ENCODE measurements at places on chromosomes 2 and 18.

GRCh38 chr2:234271338-234271737, 220.8 kb downstream of the SPP2 start:
- DNase-seq: no peak

GRCh38 chr2:215611609-215612386, 175.9 kb upstream of the FN1 start:
- DNase-seq: no peak

- DNase-seq: no peak
Observed at GRCh38 chr2:197145471-197146056, 165.0 kb downstream of the ANKRD44 start.

- DNase-seq: no peak
Observed at GRCh38 chr2:233416706-233417105, 62.4 kb downstream of the DGKD start.

DNA sequence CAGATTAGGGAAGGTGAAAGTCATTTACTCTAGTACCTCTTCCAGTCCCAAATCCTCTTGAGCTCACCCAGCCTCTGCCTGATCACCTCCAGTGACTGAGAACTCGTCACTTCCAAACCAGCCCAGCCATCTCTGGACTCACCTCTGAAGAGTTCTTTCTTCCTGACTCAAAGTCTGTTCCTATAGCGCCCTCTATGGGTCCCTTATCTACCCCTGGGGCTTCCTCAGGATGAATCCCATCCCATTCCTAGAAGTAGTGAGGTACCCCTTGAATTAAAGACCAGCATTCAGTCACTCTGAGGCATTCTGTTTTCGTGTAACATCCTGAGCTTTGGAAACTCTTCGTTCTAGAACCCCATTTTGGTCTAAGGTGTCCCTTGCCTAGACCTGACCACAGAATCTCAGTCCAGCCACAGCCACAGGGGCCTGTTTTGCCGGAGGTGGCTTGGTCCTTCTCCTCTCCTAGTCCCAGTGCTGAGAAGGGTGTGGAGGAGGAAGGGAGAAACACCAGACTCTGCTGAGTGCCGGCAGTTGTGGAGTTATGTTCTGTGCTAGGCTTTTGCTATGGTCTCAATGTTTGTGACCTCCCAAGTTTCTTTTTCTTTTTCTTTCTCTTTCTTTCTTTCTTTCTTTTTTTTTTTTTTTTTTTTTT, 32.7 kb downstream of the SIX3 start:
- DNase-seq: peak; percentile 81

GRCh38 chr2:44137872-44138551, 30.7 kb upstream of the PPM1B start:
- DNase-seq: peak; percentile 25

DNA sequence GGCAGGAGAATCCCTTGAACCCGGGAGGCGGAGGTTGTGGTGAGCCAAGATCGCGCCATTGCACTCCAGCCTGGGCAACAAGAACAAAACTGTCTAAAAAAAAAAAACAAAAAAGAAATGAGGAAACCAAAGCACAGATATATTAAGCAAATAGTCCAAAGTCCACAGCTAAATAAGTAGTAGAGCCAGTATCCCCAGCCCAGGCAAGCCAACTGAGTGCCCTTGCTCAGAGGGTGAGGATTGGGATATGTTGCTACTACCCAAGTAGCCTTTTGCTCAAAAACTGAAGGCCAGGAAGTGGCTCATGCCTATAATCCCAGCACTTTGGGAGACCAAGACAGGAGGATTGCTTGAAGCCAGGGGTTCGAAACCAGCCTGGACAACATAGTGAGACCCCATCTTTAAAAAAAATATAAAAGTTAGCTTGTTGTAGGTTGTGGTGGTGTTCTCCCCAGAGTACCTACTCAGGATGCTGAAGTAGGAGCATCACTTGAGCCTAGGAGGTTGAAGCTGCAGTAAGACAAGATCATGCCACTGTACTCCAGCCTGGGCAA, 5.4 kb downstream of the CFAP36 start:
- no peak for DNase-seq

GRCh38 chr2:197294260-197294659, 16.3 kb downstream of the ANKRD44 start:
- DNase-seq: no peak

DNA sequence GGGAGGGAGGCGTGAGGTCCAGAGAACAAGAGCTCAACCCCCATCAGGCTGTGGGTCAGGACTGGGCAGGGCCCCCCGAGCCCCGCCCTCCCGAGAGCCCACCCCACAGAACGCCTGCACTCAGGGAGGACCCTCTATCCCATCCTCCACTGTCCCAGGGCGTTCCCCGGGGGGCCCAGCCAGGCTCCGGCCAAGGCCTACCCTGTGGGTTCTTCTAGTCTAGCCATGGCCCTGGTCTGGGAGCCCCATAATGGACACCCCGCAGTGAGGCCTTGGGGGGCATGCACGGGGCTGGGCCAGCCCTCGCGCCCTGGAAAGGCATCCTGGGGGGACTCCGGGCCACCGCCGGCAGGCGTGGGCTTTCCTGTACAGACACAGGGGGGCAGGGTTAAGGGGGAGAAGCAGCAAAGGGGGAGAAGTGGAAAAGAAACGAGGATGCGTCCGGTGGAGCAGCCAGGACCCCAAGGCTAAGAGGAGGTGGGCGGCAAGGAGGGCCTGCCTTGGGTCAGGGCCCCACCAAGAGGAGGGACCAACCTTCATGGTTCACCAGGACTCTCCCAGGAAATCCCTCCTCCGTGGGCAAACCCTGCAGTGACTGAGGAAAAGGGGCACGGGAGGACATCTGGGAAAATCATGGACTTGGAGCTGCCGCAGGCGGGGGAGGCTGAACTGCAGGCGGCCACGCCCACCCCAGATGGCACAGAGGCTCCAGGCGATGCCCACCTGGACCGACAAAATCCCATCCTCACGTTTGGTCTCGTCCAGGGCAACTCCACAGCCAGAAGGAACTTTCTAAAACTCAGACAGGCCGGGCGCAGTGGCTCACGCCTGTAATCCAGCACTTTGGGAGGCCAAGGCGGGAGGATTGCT, 2.7 kb upstream of the CROCC2 start:
- DNase-seq: no peak

DNA sequence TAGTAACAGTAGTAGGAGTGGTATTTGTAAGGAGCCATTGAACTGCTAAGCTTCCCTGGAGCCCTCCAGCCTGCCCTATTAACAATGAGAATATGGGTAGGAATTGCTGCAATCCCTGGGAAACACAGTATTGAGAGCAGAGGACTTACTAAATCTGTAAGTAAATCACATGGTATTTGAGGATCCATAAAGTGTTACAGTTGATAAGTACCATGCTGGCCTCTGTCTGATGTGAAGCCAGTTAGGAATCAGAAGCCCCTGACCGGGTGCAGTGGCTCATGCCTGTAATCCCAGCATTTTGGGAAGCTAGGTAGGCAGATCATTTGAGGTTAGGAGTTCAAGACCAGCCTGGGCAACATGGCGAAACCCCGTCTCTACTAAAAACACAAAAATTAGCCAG, 224.6 kb downstream of the C1D start:
- DNase-seq: no peak

DNA sequence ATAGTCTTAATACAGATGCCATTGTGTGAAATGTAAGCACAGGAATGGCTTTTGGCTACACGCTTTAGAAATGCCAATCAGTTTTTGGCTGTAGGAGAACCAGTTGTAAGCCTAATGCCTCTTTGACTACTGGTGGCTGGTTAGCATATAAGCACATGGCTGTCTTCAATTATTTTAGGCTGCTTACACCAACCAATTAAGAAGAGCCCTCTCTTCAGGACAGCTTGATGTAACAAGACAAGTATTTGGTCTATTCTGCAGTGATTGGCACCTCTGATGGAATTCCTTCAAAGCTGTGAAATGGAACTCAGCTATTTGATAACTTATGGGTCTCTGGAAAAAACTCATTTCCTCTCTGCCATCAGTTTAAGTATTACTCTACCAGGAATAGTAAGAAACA, 680.1 kb upstream of the FSHR start:
- no peak for DNase-seq

GRCh38 chr2:198077477-198077876, 273.1 kb downstream of the PLCL1 start:
- DNase-seq: peak; percentile 43

GRCh38 chr18:77366067-77366719, 116.5 kb downstream of the GALR1 start:
- DNase-seq: peak; percentile 44

- DNase-seq: no peak
Observed at GRCh38 chr2:204361738-204362137, 183.5 kb upstream of the PARD3B start.

DNA sequence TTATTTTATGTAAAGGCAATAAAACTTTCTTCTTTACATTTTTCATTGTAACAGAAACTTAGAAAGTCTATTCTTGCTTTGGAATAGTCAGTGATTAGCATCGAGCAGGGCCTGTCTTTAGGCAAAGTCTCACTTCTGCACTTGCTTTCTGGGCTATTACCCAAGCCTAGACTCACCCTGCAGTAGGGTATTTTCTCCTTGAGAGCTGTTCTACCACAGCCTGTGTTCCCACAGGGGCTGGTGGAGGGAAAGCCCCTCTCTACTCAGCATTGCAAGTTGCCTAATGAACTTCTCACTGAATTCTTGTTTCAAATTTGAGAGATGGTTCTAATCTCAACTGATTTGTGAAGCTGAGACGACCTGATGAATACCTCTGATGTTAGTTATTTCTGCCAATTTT, 111.7 kb upstream of the KLHL14 start:
- no peak for DNase-seq

DNA sequence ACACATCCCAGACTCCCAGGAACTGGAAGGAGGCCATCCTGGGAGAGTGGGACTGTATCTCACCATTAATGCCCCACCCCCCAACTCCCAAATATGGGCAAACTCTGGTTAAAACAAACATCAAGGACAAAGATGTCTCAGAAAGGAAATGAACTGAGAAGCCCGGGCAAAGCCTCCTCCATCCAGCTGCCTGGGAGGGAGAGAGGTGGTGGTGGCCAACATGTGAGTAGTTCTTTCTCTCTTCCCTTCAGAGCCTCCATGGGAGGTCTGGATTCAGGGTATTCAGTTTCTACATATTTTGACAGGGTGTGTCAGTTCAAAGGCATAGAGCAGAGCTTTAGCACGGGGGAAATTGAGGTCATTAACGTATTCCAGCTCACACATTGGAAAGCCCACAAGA, 57.5 kb downstream of the CXCR4 start:
- no peak for DNase-seq

DNA sequence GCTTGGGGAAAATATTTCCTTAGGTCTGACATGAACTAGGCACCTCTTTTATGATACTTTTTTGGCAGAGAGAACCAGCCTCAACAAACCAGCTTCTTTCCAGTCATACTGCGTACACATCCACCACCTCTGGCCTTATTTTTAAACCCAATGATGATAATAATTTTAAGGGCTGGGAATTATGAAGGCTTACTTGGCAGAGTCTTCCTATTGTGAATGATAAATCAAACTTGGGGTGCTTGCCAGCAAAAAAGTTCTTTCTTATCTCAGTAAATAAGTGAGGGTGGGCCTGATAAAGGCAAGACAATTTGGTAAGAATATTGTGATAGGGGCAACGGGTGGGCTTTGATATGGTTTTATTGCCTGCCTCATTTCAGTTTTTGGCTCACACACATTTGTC, 1230.2 kb upstream of the ZEB2 start:
- no peak for DNase-seq

Measured in fibroblast of mammary gland (primary cell).